ENCODE measurements at places on chromosomes 2 and 18.

DNA sequence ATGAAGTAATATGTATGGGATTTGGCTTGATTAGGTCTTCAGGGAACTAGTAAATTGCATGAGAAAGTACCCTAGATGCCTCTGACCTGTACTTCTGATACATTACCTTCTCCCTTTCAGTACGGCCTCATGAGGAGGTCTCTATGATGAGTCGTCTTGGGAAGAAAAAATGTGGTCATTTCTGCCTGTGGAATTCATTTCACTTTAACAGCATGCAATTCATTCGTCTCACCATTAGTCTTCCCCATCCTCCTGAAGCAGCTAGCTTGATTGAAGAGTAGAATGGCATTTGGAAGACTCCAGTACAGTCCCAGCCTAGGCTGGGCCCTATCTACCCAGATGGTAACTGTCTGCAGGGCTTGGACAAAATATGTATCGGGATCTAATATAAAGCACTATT, 52.2 kb downstream of the TMX3 start:
- no peak for DNase-seq

- no peak for DNase-seq
Measured at GRCh38 chr2:97715951-97716694, 2.7 kb downstream of the ZAP70 start.

GRCh38 chr2:197677483-197677882, 2.1 kb upstream of the RFTN2 start:
- no peak for DNase-seq

DNA sequence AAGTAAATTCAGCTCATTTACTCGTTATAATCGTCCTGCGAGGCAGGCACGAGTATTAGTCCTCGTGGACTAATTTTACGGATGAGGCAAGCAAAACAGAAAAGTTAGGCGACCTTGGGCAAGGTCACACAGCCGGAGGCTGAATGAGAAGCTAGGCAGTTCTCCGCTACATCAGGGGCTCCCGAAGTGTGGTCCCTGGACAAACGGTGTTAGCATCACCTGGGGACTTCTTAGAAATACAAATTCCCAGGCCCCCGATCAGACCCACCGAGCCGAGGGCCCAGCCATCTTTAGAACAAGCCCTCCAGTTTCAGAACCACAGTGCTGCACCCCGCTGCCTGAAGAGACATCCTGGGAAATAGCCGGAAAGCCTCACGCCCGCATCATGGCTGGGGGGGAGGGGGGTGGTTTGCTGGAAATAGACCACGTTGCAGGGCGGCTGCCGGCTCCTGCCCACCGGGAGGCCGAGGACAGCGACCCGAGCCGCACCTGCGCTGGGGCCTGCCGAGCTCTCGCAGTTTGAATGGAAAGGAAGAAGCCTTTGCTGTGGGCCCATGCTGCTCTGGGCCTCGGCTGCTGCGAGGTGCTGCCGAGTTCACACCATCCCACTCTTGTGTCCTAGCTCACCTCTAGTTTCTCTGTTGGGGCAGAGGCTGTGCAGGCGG, 72.2 kb downstream of the TFCP2L1 start:
- no peak for DNase-seq

GRCh38 chr2:35794796-35795450, 560.7 kb upstream of the CRIM1 start:
- no peak for DNase-seq
